ENCODE measurements at places on chromosomes 7 and 10.

DNA sequence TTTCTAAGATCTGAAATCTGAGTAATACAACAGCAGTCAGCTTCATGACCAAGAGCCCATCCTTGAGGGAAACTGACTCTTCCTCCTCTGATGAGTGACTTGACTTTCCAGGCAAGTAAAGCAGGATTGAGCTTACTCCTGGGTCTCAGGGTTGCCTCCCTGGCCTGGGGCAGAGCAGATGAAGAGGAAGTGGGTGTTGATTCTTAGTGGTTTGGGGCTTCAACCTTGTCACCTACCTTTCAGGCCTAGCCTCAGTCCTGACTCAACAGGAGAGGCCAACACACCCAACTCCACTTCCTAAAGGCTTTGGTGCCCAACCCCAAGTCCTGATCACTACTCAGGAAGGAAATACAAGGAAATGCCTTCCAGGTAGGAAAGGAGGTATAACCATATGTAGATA is 54.1 kb downstream of the KCNMA1 start:
- DNase-seq = no peak

DNA sequence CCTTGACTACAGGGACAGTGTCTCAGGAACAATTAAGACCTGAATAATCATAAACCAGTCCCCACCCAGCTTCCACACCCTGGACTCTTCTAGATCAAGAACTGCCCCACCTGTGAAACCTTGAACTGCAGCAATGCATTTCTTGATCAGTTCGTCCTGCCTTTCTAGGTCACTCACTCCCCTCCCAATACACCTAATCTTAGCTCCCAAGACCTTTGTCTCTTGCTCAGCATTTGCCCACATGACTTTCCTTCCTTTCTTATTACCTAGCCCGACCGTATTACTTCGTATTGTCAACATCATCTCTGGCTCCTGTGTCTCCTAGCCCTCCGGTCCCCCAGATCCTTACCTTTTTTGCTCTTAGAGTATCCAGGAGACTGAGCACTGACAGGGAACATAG is 5.5 kb upstream of the NAMPT start:
- no peak for DNase-seq

DNA sequence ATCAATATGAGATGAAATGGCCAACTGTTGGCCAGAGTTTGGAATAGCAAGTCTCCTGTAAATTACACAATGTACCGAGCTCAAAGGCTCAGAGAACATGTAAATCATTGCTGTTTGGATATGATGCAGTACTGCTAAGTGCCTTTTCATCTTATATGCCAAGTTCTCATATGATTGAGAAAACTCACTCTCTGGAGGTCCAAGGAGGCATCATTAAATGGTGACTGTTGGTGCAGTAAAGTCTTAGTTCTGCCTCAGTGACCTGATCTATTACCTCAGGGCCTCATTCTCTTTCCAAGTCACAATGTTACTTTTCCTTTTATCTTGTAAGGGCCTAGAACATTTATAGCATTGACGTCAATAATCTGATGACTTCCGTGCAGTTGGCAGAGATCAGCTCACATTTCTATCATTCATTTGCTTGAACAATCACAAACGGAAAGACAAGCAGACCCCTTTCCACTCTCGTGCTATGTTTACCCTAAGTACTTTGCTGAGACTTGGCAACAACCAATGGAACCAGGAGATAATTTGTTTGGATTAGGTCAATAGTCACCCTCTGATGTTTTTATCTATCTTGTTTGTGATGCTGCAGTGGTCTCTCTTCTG is 32.6 kb upstream of the PDK4 start:
- no peak for DNase-seq

GRCh38 chr10:36194276-36194675 is 552.2 kb upstream of the FZD8 start:
- no peak for DNase-seq

DNA sequence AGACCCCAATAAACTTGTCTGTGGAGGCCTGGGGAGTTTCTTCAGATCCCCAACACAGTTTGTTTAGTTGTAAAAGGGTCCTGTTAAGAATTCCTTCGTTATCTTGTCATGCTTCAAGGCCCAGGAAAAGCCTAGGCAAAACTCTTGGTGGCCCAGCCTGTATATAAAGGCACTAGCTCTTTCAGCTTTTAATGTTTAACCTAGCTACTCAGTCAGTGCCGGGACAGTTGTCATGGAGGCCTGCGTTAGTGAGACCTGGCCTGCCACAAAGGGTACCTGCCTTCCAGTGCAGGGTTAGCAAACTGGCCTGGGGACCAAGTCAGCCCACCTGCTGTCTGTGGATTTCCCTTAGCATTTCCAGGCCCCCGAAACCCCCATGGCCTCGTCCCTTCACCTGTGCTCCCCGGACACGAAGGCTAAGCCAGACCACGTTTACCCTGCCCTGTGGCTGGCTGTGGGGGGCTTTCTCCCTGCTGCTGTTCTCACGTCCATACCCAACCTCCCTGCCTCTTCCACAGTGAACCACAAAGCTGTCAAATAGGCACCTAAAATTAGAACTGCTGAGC is 96.9 kb upstream of the PPP2R2D start:
- no peak for DNase-seq

GRCh38 chr7:48876087-48876486 is 48.3 kb upstream of the CDC14C start:
- DNase-seq = no peak

GRCh38 chr10:105745596-105746148 is 1104.6 kb downstream of the SORCS3 start:
- no peak for DNase-seq

GRCh38 chr7:45435846-45436245 is 138.3 kb upstream of the ADCY1 start:
- DNase-seq = no peak

GRCh38 chr10:48749254-48749787 is 64.6 kb downstream of the WDFY4 start:
- DNase-seq = no peak

GRCh38 chr10:73018632-73019031 is 64.0 kb upstream of the PLA2G12B start:
- no peak for DNase-seq

DNA sequence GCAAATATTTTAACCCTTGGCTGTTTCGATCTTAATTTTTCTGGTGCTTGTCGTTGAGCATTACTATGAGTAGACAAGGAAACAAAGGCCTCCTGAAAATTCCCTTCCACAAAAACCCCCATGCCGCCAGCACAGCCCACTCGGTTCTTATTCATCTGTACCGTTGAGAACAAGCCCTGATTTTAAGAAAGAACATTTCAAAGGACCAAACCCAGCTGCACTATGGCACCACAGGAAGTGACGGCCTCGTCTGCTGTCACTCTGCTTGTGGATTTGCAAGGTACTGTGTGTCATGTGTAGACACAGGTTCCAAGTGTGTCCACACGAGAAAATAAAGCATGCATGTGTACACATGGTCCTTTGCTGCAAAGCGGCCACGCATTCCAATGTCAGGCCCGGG is 285.2 kb downstream of the DNAJB6 start:
- peak; percentile 70 for DNase-seq

DNA sequence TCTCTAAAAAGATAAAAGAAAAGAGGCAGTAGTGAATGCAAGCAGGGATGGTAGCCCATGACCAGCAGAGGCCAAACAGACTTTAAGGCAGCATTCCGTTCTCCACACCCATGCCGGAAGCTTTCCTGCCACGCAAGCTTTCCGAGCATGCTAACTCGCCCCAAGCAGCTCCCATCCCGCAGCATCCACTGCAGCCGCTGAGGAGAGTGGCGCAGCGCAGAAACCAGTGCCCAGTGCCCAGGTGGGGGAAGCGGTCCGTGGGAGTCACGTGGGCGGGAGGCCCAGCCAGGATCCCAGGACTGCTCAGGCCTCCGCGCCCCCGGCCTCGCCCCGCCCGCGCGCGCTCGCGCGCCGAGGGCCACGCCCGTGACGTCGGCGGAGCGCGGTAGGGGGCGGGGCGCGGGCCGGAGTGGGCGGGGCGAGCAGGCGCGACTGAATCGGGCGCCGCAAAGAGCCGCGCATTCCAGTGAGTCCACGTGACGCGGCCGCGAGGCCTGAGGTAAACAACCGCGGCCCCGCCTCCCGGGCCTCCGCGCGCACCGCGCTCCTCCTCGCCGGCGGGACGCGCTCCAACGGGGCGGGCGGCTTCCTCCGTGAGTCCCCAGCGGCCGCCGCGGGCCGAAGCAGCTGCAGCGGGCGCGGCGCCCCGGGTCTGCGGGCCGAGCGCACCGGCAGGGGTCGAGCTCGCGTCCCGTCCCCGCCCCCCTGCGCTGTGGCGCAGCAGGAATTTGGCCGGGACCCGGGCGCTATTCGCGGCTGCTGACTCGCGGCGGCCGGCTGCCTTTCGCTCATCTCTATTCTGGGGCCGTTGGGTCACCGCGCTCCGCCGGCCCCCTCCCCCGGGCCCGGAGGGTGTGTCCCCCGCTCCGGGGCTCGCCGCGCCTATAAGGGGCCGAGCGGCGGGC is at the start of gene OTUD1:
Gene OTUD1 (plus strand): TSS at position 529 of the 905 bp plus-strand sequence. CDS start 383 bp downstream, outside the sequence.
- DNase-seq = peak; percentile 95

- DNase-seq = no peak
These were observed 31.2 kb upstream of the FAM20C start for GRCh38 chr7:160958-161725.

DNA sequence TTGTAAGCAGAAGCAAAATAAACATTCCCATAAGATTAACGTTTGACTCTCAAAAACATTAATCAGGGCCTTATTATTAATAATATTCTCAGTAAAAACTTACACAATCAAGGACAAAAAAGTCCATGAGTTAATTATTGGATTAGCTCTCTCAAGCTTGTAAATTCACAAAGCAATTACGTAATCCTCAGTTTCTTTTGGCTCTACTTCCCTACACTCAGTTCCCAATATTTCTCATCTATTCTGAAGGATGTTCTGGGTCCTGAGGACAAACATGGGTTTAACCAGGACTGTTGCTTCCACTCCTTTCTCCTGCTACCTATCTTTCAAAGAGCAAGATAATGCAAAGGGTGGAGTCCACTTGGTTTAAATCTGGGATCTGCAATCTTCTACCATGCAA is 15.1 kb downstream of the FBXL13 start:
- no peak for DNase-seq

DNA sequence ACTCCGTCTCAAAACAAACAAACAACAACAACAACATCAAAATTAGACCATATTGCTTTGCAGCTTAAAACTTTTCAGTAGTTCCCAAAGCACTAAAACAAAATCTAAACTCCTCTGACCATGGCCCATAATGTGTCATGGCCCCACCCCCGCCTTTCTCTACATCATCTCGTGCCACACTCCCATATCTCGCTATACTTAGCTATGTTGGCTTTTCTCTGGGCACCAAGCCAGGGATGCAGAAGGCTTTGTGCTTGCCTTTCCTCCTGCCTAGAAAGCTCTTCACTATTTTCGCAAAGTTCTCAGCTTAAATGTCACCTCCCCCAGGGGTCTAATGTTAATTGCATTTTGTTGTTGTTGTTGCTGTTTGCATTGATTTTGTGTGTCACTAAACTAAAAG is 15.1 kb upstream of the SLC16A12 start:
- no peak for DNase-seq

Data from brain (organoid and tissue), 16 donors.